ENCODE measurements at places on chromosomes 1 and 21. TPM values are rescaled to one million over a fixed set of nuclear protein-coding genes. Genes with fewer than 3 reads are reported as not detected.

GRCh38 chr1:39895731-39896480, 5.8 kb downstream of the MYCL start:
- DNase-seq, result no peak

- DNase-seq, result no peak
Observed at GRCh38 chr1:32702599-32703478, at the start of gene SYNC. Gene SYNC (minus strand): TSS chr1:32702770. CDS start chr1:32702660, 110 bp downstream.

GRCh38 chr1:185250063-185250462, 67.0 kb downstream of the IVNS1ABP start:
- no peak for DNase-seq

DNA sequence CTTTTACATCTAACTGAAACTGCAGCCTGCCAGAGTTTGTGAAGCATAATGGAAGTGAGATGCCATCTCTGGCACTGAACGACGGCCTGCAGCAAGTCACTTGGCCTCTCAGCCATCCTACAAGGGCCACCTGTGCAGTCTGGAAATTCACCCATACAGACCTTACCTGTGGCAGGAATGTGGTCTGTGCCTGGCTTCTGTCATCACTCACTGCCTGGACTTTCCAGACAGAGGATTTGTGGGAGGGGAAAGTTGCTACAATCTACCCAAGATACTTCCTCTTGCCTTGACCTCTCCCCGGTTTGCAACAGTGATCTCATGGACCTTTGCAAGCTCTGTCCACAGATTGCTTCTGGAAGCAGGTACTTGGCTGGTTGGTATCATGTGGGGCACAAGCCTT, 58.4 kb upstream of the ATP1B1 start:
- no peak for DNase-seq

DNA sequence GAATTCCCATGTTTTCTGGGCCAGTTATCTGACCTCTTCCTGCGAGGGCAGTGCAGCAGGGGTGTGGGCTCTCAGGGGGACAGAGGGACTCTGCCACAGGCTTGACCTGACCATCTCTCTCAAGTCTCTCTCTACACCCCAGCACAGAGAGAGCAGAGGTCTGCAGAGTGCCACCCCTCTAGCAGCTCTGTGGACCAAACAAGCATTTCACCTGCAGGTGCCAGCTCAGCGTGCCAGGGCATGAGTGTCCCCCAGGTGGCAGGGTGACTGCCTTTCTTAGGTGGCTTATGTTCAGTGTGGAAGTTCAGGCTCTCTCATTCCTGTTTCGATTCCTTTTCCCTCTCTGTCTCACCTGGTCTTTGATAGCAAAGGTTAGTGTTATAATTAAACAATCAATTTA, 191.3 kb downstream of the CACNA1E start:
- DNase-seq, result no peak

- no peak for DNase-seq
Observed at GRCh38 chr1:156908541-156908940, 11.9 kb upstream of the LRRC71 start.

- DNase-seq, result peak; percentile 64
Observed at GRCh38 chr1:150234566-150235293, 1.2 kb downstream of the ANP32E start.

- no peak for DNase-seq
Observed at GRCh38 chr1:12618965-12619791, 1.2 kb upstream of the DHRS3 start.

DNA sequence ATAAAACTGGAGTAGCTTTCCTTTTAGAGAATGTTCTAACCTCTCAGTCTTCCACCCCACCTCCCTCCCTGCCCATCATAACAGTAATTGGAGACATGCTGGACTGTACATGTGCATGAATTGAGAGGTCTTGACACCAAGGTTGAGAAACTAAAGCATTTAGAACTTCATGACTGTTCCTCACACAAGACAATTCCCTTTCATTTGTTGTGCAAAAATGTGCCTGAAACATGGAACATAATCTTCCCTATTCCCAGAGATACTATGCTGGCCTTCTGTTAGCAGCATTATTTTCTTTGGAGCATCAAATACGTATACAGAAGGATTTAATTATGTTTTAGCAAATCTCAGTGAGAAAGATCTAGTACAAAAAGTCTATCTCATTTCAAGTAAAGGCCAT, 97.5 kb upstream of the KCNE2 start:
- no peak for DNase-seq

DNA sequence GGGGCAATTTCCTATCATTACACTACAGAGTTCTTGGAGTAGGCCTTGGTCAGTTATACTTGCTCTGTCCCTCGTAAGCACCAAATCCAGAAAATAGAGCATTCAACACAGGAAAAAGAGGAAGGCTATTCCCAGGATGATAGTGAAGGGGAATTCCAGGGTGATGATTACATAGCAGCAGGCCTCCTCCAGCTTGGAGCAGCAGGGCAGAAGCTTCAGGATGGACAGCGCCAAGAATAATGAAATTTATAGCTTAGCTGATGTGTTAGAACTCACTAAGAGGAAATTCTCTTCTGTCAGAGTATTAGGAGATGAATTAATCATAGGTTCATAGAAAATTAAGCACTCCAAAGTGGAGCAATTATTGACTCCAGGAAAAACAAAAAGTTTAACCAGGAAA, 10.8 kb upstream of the SMAP2 start:
- no peak for DNase-seq

GRCh38 chr1:62312698-62313097, 6.5 kb downstream of the KANK4 start:
- no peak for DNase-seq

DNA sequence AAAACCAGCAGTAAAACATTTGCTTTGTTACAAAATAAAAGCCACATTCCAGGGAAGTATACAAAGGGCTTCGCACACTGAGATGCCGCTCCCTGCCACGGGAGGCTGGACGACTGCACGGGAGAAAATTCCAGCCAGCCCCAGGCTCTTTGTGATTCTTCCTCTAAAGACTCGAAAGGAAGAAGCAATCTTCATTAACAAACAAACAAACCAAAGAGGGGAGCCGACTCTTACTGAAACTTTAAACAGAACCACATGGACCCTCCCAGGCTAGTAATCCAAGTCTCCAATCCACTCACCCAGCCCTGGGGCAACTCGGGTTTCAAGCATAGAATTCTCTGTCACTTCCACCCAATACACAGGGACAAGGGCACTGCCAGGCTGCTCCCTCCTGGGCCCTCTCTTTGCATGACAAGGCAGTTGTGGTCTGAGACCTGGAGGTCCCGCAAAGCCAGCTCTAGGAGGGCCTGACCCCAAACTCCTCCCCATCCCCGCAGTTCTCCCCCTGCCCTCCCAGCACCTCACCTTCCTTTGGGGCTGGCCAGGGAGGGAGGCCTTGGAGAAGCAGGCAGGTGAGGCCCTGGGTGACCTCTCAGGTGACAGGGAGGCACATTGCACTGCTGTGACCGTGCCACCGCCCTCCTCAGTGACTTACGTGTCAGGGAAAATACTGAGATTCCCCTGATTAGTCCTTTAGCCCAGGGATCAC, 26.6 kb upstream of the COL18A1 start:
- DNase-seq, result no peak

- DNase-seq, result no peak
Observed at GRCh38 chr21:41768437-41769042, 1.7 kb upstream of the RIPK4 start.

DNA sequence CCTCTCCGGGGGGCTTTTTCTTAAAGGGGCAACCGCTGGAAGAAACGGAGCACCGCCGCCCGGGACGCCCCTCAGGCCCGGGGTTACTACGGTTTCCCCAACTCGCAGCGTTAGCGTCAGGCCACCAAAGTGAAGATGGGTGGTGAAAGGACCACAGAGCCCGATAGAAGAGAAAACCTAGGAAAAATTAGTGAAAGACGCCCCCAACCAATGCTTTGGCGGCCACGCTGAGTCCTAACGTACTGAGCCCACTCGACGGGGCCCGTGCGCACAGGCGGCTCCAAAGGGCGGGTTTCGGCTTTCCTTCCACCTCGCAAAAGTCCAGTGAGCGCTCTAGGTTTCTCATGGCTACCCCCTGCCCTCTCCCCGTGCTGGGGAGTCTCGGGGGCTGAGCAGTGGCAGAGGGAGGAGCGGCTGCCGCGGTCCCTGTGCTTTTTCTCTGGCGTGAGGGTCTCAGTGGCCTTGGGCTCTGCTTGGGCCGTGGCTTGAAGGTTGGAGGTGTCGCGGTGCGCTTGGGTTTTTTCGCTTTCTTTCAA, 12.2 kb upstream of the SPEN start:
- DNase-seq, result no peak

DNA sequence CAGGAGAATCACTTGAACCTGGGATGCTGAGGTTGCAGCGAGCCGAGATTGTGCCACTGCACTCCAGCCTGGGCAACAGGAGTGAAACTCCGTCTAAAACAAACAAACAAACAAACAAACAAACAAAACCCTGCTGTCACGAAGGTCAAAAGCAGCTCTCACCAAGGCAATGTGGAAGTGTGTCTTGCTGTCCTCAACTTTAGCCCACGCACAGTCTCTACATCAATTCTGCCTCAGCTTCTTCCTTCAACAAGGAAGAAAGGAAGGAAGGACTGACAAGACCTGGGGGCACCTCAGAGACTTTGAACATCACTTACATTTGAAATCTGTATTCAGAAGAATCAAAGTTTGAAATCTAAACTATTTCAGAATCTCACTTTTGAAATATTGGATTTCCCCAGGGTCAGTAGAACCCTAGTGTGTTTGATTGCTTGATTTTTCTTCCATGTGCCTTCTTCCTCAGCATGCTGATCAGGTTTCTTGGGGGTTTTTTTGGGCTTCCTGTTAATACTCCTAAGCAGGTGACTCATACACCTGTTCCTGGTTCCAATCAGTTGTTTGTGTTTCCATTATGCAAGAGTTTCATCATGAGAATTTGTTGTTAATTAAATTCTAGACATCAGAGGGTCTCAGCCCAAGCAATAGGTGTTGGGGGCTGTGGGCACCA, 6.5 kb upstream of the CSTB start:
- DNase-seq, result no peak

DNA sequence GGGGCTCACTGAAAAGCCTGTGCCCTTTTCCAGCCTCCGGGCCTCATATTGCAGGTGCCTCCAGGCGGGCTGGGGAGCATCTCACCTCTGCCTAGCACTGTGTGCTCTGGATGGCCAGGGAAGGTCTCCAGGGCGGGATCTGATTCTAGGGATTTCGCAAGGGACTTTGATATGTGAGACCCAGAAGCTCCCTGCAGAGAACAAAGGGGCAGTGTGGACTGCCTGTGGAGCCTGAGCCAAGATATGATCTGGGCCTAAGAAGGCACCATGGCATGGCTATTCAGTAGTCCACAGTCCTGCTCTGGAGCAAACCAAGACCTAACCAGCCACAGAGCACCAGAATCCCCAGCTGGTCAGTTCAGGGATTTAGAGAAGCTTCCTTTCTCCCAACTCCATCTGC, 157.2 kb downstream of the ST6GALNAC5 start:
- no peak for DNase-seq

DNA sequence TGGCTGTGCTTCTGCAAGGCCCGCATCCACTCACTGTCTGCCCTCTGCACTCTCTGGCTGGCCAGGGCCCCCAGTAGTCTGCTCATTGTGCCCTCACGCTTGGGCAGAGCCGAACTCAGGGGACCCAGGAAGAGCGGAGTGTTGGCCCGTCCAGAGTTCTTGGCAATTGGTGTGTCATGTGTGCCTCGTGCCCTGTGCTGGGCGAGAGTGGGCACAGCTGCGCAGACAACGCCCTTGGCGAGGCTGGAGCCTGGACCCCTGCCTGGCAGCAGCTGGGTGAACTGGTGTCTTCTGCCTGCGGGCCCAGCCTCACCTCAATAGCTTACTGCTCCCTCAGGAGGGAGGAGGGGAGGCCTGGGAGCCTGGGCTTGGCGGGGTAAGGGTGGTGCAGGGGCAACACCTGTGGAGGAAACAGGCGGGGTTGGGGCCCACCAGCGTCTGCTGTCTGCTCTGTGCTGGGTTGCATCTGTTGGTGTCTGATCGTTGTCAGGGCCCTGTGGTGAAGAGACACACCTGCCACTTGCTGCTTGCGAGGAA, 2.1 kb downstream of the GUK1 start:
- no peak for DNase-seq

GRCh38 chr1:115245227-115245626, 92.8 kb downstream of the NGF start:
- DNase-seq, result no peak

- DNase-seq, result peak; percentile 18
Observed at GRCh38 chr1:167342846-167343245, 122.2 kb downstream of the POU2F1 start.

- peak; percentile 0 for DNase-seq
Observed at GRCh38 chr1:209893751-209894150, 44.3 kb upstream of the SYT14 start.

DNA sequence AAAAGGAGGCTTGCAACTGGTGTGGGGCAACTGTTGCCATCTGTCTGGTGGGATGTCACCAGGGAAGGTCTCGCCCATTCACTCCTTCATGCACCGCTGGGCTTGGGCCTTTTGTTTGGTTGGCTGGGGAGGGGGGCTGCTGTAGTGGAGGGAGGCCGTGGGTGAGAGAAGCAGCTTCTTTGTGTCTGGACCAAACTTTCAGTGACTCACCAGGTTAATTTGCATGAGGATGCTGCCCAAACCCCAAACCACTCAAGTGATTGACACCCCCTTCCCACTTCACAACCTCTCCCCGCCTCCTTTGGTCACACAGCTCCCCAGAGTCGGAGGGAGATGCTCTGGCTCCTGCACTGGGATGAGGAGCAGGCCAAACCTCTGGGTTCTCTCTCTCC, 19.7 kb downstream of the BTG2 start:
- no peak for DNase-seq

DNA sequence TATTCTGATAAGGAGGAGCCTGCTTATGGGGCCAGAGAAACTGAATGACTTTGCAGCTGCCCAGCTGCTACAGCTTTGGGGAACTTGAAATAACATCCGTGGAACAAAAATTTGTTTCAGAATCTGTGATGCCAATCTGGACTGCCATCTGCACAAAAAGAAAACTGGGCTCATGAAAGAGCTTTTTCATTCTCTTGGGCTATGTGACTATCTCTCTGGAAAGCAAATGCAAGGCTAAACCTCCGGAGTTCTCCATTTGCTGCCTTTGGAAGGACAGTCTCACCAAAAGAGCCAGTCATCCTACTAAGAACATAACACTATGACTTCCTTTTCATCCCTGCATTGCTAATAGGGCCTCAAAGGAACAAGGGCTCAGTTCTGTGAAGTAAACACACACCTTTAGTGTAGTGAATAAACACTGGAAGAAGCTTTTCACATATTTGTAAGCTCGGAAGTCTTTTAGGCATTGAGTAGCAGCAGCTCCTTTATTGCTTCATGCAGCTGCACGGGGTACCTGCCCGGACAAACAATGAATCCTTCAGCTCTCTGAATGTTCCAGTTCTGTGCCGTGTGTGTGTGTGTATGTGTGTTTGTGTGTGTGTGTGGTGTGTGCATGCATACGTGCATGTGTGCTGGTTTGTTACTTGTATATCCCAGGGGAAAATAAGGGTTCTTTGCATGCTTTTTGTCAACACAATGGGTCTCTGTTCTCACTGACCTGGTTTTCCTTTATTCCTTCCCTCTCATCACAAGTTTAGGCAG, 255.5 kb upstream of the SGIP1 start:
- peak; percentile 91 for DNase-seq

Gene PLA2G2F
- total RNA-seq, result not detected

Gene KCNJ10
- total RNA-seq, result 0.26 TPM

Gene RIPPLY3
- not detected for total RNA-seq

Gene HCRTR1
- total RNA-seq, result not detected

Gene TTLL10
- not detected for total RNA-seq

Gene FHAD1
- total RNA-seq, result 0.16 TPM

Gene GBP2
- 3.4 TPM for total RNA-seq

Measured in SK-MEL-5 (cell line).